ENCODE measurements at places on chromosomes 7 and 10.

- DNase-seq, result no peak
These were observed 27.2 kb upstream of the PAPSS2 start for GRCh38 chr10:87632454-87632853.

DNA sequence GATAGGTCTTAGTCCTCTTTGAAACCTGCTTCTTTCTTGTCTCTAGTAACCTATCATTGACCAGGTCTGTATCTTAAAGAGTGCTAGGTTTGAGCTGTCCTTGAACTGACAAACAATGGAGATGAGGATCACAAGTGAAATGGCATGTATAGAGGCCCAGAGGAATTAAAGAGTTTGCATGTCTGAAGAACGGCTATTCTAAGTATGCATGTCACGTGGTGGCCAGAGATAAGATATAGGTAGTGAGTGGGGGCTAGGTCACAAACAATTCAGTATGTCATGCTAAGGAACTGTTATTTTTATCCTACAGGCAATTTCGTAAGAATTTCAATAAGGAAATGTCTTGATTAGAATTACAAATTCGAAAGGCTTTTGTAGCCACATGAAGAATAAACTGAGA, 95.3 kb downstream of the SUGCT start:
- no peak for DNase-seq

GRCh38 chr10:103602028-103602851, 108.7 kb downstream of the NEURL1 start:
- no peak for DNase-seq

- no peak for DNase-seq
These were observed 45.6 kb upstream of the LRRC4 start for GRCh38 chr7:128076796-128077271.

GRCh38 chr7:22783421-22783820, 39.2 kb downstream of the TOMM7 start:
- DNase-seq, result no peak

DNA sequence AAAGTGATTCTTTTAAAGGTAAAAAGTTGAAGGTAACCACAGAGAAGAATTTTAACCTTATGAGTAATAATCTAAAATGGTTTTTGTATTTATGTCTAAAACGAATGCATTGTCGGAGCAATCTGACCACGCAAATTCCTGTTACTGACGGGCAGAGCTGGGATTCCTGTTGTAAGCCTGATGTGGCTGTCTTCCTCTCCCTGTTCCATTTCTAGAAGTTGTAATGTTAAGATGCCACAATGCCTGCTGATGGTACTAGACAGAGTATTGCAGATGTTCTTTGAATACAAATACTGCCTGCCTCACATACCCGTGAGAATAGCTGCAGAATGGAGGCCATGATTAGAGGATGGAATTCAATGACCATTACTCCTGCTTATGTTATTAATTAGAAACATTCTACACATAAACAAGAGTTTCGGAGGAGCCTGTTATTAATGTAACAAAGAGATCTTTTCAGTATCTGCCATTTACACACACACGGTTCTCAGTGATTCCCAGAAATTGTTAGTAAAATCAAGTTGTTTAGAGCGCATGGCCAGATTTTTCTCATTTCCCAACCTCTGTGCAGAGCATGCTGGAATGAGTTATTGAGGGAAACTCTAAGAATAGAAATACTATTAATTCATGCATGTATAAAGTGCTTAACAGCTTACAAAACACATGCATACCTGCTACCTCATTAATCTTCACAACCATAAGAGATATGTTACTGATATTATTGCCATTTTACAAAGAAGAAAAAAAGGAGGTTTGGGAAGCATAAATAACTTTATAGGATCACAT, 196.8 kb downstream of the PTN start:
- no peak for DNase-seq

DNA sequence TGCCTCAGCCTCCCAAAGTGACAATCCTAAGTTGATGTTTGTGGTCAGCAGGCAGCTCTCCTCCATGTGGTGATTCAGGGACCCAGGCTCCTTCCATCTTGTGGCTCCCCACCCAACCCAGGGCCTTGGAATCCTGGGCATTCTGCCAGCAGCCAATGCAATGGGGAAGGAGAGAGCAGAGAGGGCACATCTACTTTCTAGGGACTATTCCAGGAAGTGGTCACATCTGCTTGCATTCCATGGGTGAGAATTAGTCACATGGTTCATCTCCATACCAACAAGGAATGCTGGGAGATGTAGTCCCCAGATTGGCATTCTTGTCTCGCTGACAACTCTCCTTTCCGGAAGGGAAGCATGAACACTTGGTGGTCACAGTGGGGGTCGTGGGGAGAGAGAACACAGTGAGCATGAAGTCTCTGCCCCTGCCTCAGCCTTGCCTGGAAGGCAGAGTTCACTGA, 9.9 kb upstream of the SRRM3 start:
- DNase-seq, result no peak

DNA sequence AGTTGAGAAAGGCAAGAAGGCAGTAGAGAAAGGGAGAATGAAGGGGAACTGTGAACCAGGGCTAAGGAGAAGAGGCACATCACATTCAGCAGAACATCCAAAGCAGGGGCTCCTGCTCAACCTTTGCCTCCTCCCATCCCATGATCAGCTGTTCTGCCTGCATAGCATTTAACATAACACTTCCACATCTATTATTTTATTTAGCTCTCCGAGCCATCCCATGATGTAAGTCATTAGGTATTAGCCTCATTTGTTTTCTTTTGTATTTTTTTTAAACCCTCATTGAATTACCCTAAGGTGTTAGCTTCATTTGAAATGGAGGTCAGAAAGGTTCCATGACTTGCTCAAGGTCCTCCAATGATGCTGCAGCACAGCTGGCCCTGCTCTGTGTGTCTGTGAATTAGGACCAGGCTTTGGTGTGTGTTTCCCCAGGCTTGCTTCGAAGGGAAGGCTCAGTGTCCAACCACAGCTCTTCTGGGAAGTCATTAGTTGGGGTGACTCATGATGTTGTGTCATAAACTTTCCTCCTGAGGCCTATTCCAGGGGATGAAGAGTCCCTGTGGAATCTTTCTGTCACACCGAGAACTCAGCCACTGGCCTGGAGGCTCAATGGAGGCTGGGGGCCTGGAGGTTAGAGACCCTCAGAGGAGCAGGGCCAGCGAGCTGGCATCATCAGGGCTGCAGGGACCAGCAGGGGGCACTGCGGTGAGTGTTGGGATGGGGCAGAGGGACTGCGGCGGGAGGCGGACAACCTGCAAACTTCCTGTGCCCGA, 16.5 kb downstream of the NPFFR1 start:
- DNase-seq, result no peak

- no peak for DNase-seq
These were observed 324.2 kb upstream of the COBL start for GRCh38 chr7:51640841-51641240.

DNA sequence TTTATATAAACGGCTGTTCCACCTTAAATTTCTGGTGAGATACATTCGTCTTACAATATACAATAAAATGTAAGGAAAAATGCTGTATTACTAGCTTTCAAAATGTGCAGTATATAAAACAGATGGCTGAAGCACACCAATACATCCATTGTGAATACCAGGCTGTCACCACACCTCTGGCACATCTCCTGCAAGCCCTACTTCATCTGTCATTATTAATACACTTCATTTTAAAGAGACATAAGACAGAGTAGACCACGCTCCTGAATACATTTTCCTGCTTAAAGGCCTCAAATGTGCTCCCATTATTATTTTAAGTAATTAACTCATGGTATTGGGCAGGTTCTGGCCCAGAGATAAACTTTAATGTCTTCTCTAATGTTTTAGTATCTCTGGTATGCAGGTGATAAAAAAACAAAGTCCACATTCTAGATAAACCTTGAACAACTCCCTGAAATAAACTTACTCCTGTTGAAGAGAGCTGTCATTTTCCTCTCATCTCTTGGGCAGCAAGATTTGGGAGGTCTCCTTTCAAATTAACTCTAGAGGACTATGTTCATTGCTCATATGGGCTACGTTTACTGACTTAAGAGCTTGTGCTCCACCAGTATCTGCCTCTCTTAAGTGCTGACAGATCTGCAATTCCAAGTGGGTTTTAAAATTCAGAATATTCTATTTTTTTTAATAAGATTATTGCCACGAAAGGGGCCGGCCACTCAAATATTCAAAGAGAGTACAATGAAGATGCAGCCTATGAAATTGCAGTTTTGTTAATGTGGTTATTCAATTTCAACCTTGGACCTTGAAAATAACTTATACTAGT, 396.5 kb upstream of the SEMA3D start:
- no peak for DNase-seq

- no peak for DNase-seq
These were observed 203.4 kb downstream of the MAD1L1 start for GRCh38 chr7:2029211-2029905.

DNA sequence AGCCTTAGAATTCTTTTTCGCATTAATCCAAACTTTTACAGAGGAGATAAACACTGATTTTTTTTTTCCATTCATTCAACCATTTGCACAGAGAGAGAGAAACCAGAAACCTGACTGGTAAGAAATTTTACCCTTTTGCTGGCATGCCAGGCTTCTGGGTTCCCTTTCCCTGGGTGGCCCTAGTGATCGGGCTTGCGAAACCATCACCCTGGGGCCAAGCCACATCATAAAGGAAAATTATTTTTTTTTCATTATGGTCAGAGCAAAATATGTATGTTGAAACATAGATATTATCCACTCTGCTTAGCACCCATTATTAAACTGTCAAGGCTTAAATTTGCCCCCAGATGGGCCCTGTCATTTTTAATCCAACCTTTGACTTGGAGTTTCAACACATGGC, 55.4 kb upstream of the INHBA start:
- no peak for DNase-seq

DNA sequence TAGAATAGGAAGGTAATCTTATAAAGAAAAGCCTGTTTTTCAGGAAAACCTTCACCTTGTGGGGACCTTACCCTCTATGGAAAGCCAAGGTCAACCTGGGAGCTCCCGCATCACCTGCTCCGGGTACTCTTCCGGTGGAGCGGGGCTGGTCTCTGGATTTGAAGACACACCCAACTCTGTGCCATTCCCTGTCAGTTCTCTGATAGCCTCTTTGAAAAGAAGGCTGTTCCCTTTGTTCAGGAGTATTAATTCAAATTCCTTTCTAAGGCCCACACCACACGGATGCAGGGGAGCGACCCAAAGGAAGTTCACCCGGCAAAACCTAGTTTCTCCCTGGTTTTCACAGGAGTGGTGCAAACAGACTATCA, 10.7 kb downstream of the CTBP2 start:
- DNase-seq, result no peak

- DNase-seq, result no peak
These were observed 96.4 kb downstream of the HIPK2 start for GRCh38 chr7:139681463-139681755.

DNA sequence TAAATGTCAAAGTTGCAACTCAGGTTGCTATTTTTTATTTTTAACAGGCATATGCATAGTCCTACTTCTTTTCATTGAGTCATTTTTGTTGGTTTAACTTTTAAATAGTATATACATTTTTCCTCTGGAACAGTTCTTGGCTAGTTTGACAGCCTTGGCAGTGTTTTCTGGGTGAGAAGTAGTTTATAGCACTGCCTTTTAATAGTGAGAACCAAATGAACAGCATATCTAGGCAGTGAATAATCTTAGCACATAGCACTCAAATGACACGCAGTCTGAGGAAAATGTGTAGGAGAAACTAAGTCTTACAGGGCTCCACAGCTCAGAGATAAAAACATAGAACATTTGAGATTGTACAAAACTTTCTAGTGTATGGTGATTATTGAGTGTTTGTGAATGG, 265.5 kb upstream of the POT1 start:
- DNase-seq, result no peak

- DNase-seq, result peak; percentile 63
These were observed 146.0 kb downstream of the TNS3 start for GRCh38 chr7:47435889-47436312.

DNA sequence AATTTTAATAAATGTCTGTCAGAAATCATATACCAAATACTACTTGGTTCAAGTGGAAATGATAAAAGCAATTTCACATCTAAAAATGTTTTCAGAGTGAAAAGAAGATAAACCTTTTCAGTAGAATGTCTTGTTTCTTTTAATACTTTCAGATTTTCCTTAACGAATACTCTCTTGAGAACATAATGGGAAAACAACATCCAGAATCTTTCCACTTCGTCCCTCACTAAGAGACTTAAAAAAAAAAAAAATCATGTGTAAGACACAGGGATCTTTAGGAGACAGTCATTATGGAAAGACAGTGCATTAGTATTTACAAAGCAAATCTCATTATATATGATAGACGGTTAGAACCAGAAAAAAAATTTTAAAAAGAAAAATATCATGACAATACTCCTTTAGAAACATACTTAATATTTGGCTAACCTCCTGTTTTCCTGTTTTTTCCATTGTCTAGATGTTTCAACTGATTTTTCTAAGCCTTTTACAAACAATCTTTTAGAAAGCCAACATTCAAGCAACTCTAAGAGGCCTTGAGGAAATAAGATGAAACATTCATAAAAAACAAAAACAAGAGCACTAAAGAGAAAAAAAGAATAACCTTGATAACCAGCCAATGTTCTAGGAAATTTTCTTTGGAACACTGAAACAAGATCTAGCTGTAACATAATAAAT, 339.9 kb upstream of the LRRN3 start:
- no peak for DNase-seq

DNA sequence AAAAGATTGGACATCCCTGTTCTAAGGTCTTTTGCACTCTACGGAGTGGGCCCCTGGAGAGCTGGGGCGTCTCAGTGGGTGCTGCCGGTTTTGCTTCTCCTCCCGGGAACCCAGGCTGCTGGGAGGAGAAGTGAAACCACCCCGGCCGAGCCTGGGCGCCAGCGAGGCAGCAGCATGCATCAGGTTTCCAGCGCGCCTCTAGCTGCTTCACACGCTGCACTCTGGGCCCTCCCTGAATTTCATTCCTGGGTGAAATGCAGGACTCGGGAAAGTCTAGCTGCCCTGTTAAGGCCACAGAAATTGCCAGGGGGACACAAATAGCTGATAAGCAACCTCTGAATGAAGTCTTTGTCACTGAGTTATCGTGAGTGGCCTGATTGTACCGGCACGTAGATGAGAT, 127.4 kb downstream of the TRRAP start:
- DNase-seq, result no peak

GRCh38 chr7:95843286-95843685, 70.9 kb downstream of the DYNC1I1 start:
- no peak for DNase-seq

- no peak for DNase-seq
These were observed 179.4 kb downstream of the CPEB3 start for GRCh38 chr10:92111336-92111939.

DNA sequence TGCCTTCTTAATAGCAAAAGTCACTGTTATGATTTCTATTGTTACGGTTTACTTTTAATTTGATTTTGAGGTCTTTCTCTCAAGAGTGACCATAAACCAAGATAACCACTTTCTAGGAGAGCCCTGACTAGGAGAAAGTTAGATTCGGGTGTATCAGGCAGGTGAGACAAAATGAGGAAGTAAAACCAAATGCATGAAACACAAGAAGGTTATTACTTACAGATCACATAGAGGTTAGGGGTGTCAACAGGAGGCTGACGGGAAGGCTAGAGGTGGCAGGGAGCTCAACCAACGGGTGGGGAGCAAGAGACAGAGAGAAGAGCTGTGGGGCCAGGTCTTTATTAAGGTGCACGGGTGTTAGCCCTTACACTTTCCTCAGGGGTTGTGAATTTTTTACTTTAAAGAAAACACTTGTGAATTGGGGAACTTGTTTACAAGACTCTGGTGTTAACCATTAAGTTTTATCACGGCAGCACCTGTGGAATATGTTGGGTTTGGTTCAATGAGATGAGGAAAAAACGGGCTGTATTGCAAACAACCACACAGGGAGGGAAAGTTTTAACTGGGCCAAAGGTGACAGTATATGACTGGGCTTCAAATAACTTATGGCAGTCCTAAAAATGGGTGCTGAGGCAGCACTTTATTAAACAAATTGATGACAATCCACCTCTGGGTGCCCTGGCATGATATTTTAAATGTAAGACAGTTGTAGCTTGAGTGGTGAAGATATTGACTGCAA, 154.9 kb downstream of the SDHAF3 start:
- DNase-seq, result no peak

Data from hypothalamus (tissue), 51 donors.